ENCODE measurements at places on chromosomes 11 and 22. TPM values are rescaled to one million over a fixed set of nuclear protein-coding genes. Genes with fewer than 3 reads are reported as not detected.

The LDLRAD3 gene
- total RNA-seq, result 6.7 TPM

The CRYAB gene
- 7.7 TPM for total RNA-seq

- no peak for DNase-seq
Observed at GRCh38 chr11:3092603-3093141, 35.4 kb upstream of the CARS1 start.

DNA sequence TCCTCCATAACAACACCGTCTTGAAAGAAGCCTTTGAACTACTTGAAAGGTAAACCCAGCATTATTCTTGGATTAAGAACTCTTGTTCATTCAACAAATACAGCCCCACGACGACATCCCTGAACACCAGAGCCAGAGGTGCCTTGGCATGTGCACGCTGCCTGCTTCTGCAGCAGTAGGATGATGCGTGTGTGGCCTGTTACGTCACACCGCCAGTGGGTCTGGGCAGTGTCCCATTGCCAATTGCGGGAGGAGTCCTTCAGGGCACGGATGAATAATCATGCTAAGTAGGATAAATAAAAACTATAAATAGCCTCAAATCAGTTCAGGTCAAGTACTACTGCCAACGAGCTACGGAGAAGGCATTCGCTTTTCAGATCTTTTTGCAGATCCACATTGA lies 380.5 kb downstream of the SHANK2 start:
- DNase-seq, result no peak

DNA sequence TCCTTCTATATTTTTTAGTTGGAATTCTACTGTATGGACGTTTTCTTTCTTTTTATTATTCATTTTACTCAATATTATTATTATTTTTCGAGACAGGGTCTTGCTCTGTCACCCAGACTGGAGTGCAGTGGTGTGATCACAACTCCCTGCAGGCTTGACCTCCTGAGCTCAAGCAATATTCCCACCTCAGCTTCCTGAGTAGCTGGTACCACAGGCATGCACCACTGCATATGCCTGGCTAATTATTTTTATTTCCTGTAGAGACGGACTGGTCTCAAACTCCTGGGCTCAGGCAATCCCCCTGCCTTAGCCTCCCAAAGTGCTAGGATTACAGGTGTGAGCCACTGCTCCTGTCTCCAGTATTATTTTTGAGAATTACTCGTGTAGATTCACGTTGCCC lies 34.0 kb upstream of the CCDC134 start:
- DNase-seq, result no peak

Data from Peyer's patch (tissue), 4 donors.